Muscle of arm (tissue), 14 donors: ENCODE measurements at places on chromosomes 4 and X.

DNA sequence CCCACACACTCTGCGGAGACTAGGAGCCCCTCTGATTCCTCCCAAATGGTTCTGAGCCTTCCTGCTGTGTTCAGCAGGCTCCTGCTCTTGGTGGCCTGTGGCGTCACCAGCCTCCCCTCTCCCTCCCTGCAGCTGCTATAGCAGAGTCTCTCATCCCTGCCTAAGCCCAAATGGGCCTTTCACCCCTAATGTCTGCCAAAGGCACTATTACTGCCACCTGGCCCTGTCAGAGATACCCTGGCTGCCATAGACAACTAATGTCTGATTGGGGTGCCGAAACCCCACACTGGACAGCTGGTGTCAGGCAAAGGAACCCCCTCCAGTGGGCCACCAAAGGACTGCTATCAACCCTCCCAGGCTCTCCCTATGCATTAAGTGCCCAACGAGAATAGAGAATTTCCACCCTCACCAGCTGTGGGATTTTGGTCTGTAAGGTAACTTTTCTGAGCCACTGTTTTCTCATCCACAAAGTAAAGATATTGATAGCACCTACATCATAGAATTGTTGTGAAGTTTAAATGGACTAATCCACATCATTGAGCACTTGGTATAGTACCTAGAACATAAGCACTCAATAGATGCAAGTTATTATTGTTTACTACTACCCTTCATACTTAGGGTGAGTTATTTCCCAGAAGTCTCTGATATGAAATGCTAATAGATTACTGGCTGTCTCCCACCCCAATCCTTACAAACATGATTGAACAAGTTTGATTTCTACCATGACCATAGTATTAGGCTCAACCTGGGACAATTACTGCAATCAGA is 421.3 kb downstream of the MID1IP1 start:
- DNase-seq: no peak

DNA sequence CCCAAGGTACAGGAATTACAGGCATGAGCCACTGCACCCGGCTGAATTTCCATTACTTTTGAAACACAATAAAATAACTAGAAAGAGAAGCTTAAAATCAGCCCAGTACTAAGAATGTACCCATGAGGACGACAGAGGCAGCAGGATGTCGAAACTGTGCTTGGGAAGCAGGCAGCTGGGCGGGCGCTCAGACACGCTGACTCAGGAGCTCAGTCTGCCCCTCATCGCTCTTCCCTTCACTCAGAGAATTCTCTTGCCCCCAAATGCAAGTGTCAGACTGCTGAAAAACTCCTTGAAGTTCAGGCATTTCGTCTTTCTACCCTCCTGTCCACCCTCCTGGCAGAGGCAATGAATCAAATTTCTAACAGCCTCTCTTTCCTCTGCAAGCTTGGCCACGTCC is 41.0 kb upstream of the CDKN2AIP start:
- DNase-seq: no peak

GRCh38 chr4:140105436-140105835 is 48.5 kb downstream of the MAML3 start:
- no peak for DNase-seq

DNA sequence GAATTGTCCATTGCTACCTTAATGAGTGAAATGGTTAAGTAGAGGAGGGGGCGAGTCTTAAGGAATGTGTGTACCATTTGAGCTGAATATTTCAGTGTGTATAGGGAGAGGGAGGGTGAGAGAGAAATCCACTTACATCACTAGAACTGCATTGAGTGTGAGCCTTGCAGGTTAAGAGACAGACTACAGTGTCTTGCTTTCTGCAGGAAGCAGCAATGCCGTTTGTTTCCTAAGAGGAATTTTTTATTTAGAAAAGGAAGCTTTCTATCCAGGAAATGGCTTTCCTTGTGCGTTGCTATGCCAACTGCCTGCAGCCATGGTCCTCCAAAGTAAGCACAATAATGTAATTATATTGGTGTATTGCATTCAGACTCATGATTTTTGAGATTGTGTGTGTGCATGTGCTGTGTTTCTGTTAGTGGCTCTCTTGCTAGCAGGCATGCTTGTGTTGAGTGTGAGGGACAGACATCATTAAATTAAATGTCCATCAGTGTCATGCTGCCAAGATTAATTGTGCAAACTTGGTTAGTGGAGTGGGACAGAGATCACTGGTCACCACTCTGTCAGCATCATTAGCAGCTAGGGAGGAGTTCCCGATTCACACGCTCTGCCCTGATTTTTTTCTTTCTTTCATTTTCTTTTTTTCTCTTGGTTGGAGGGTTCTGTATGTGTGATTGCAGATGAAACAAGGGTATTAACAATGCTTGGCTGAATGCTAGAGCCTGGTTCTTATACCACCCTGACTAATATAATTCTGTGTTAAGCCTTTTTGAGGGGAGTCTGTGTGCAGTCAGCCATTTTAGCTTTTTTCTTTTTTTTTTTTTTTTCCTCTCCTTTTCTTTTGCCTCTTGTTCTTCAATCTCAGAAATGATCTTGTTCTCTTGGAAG is 164.3 kb downstream of the RAPGEF2 start:
- peak; percentile 13 for DNase-seq

DNA sequence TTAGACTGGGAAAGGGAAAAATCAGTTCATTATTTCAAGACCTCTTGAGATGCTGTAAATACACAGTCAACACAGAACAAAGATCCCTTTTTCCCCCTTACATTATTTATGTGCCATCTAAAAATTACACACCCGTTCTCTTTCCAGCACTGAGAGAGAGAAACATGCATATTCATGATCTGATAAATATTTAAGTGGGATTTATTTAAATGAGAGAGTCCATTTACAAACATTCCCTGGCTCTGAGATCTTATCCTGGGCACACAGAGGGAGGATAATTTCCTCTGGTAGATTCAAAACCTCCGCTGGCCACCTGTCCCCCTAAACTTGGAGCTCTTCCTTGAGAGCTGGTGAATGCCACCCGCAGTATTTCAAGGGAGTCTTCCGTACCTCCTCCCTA is 88.6 kb downstream of the GRIA3 start:
- DNase-seq: no peak

DNA sequence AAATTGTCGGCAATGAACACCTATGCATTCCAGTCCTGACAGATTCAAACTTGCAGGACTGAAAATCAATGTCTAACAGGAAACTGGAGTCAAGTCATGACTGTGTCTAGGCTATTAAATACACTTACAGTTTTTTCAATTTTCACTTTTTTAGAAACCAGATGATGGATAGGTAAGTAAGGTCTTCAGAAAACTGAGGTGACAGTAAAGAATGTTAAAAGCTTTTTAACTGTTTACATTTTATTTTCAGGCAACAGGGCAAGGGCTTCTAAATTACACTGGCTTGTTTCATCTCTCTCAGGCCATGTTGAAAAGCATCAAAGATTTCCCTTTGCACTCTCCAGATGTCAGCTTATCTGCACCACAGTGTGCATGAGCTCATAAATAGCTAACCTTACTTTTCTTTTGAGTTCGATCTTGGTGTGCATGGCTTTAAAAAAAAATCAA is 65.2 kb downstream of the SEC24D start:
- no peak for DNase-seq

GRCh38 chr4:120692964-120693363 is 229.6 kb downstream of the PRDM5 start:
- no peak for DNase-seq

- DNase-seq: no peak
Observed at GRCh38 chrX:134382821-134383220, 77.1 kb upstream of the HPRT1 start.
